Stimulated activated CD8-positive, alpha-beta memory T cell treated with anti-CD3 and anti-CD28 coated beads, Interleukin-4, amount 100 ng/mL, for 4 hours (primary cell): ENCODE measurements at places on chromosomes 4 and X.

DNA sequence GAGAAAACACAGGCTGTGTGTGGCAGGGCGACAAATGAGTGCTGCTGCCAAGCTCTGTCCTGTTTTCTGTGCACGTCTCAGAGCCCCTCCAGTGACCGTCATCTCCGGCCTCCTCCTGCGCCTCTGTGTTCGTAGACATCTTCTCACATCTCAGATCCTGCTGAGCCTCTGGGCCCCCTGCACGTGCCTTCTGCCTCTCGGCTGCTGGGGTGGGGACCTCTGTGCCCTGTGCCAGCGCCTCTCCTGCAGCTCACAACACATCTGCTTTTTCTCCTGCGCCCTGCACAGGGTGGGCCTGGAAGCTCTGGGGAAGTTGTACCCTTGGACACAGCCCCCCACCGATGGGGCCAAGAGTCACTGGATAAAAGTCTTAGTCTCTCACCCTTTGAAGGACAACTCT lies 2.4 kb upstream of the CTAG2 start:
- DNase-seq = no peak

DNA sequence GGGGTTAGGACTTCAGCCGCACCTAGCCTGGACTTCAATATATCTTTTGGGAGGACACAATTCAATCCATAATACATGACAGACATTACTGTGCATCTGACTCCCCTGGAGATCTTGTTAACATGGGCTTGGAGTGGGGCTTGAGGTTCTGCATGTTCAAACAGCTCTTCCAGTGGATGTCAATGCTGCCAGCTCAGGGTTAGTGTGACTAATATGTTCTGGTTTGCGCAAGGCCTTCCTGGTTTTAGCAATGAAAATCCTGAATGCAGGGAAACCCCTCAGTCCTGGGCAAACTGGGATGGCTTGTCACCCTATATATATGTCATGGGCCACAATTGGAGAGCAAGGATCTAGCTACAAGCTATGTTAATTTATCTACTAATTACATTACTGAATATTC lies 2.7 kb upstream of the TSPAN7 start:
- DNase-seq = no peak

GRCh38 chr4:183599284-183599683 lies 59.7 kb downstream of the RWDD4 start:
- no peak for DNase-seq

GRCh38 chr4:4341861-4342650 lies 44.8 kb upstream of the NSG1 start:
- DNase-seq = no peak

DNA sequence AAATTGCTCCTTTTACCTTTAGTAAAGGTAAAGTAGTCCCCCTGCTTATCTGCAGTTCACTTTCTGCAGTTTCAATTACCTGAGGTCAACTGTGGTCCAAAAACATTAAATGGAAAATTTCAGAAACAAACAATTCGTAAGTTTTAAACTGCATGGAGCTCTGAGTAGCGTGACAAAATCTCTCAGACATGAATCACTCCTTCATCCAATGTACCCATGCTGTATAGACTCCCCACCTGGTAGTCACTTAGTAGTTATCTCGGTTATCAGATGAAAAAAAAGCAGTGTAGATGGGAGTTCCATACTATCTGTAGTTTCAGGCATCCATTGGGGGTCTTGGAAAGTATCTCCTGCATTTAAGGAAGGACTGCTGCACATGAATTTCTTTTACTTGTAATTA lies 7.7 kb downstream of the UNC5C start:
- DNase-seq = no peak
